Caudate nucleus (tissue), 63 donors: ENCODE measurements at places on chromosomes 7 and 10.

DNA sequence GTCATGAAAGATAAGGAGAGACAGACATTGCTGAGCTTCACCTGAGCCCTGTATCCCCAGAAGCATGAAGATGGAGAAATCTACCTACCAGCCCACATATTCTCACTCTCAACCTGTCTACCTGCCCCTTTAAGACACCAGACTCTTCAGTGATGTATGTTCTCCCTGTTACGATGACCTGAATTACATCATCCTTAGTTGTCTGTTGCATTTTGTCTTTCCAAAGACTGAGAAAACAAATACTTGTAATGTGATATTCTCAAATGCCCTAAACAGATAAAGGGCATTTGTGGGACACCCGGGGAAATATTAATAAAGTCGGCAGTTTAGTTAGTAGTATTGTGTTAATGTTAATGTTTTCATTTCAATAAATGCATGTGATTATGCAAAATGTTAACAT lies 305.8 kb upstream of the IGFBP3 start:
- no peak for DNase-seq

DNA sequence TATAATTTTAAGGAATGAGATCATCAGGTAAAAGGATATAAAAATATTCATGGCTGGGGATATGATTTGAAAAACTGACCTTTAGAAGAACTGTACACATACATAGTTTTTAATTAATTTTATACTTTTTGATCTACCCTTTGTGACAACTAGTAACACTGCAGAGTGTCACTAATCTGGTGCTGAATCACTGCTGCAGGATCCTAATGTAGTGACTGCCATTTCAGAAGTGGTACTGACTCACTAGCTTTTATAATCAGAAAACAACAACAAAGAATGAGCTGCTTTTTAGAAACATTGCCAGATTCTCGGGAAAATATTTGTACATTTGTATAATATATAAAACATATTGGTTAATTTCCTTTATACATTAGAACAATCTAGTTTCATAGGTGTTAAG lies 110.4 kb downstream of the HIPK2 start:
- DNase-seq: no peak

GRCh38 chr7:29987811-29988317 lies 1.7 kb downstream of the SCRN1 start:
- DNase-seq: no peak

DNA sequence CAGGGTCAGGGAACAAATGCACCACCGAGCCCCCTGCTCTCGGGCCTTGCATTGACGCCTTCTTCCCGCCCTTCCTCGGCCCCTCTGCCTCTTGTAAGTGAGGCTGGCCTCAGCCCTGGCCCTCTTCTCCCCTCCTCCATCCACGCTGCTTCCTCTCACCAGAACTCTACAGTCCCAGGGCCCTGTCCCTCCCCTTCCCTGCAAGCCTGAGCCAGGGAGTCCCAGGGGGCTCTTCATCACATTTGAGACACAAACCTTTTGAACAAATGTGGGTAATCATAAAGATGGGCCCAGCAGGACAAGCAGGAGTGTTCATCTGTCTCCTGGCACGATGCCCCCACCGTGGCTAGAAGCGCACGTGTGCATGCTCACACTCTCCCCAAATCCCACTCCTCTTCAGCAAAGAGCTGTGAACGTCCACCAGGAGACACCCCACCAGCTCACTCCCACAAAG lies 57.7 kb downstream of the SLIT1 start:
- DNase-seq: no peak

DNA sequence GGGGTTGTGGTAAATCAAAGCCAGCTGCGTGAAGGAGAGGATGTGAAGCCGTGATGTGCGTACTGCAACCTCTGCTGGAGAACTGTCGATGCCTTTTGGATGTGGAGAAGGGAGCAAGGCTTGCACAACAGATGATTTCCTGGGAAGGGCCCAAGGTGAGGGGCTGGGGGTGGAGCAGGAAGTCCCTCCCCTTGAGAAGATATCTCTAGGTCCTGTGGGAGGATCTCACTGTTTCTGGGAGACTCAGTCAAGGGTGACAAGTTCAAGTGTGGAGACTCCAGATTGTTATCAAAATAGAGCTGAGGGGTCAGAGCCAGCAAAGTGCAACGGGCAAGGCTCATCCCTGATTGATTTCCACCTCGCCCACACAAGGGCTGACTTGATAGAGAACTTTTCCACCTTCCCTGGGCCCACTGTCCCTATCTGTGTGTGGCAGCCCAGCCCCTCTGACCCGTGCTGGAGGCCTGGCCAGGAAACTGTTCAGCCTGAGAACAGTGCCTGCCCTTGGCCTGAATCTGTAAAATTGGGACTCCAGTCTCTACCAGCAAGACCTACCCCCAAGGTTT lies 55.0 kb downstream of the COL13A1 start:
- no peak for DNase-seq

DNA sequence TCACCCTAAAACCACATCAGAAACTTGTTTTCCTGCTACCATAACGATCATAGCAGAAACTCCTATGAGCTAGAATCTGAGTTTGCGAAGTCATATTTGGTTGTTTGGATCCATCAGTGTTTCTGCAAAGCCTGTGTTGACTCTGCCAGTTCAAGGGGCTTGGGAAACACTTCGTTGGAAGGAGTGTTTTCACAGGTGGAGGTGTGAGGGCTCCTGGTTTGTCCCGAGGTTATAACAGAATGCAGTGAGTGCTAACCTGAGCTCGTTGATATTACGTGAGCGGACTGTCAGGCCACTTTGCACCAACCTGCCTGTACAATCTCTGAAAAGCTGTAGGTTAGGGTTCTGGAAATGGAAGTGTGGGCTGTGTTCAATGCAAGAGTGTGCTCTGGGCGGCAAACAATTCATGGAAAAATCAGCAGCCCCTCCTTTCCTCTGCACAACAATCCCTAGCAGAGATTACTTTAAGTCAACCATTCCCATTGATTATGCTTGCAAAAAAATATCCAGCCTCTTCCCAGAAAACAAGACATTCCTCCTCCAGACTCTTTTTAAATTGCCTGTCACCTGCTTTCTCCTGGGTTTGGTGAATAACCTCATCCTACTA lies 622.0 kb downstream of the TYW1 start:
- DNase-seq: no peak

- no peak for DNase-seq
These were observed 88.5 kb downstream of the IPMK start for GRCh38 chr10:58179238-58179637.

- no peak for DNase-seq
These were observed 243.1 kb upstream of the SHH start for GRCh38 chr7:156055206-156055822.

GRCh38 chr7:10973942-10974911 lies 555 bp downstream of the PHF14 start:
- DNase-seq: no peak

GRCh38 chr7:47080816-47081215 lies 501.1 kb downstream of the TNS3 start:
- DNase-seq: no peak

- no peak for DNase-seq
These were observed 65.4 kb downstream of the GRID1 start for GRCh38 chr10:86300931-86301830.

DNA sequence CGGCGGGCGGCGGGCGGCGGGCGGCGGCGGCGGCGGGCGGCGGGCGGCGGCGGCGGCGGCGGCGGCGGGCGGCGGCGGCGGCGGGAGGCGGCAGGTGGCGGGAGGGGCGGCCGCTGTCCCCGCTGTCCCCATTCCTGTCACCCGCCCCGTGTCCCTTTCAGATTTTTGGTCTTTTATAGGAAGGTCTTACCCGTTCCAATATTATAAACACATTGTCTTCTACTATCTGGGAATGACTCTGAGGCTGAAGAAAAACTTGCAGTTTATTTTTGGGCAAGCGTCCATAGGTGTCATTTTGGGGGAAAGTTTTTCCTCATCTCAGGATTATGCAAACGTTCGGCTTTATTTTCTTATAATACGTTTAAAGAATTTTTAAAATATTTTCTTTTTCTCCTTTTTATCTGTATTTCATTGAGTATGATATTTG lies 578 bp downstream of the ZNF713 start:
- no peak for DNase-seq

- DNase-seq: no peak
These were observed 28.2 kb downstream of the ZCCHC24 start for GRCh38 chr10:79417266-79417665.
